ENCODE measurements at places on chromosomes 7 and 10.

GRCh38 chr10:49736564-49737113 is 25.5 kb downstream of the OGDHL start:
- DNase-seq, result peak; percentile 27

DNA sequence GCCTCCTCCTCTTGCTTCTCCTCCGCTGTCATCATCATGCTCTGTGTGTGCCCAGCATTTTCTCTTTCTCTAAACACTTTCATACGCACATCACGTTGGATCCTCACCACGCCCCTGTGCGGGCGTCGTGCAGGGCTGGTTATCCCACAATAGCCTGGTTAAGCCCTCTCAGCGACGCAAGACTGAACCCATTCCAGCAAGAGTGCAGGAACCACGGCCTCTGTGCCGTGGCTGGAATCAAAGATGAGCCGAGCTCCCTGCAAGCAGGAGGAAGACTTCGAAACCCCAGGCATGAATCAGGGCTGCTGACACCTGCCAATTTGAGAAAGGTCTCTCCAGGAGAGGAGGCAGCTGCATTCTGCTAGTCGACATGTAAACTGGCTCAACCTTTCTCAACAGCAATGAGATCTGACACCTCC is 74.8 kb upstream of the FOXK1 start:
- no peak for DNase-seq

DNA sequence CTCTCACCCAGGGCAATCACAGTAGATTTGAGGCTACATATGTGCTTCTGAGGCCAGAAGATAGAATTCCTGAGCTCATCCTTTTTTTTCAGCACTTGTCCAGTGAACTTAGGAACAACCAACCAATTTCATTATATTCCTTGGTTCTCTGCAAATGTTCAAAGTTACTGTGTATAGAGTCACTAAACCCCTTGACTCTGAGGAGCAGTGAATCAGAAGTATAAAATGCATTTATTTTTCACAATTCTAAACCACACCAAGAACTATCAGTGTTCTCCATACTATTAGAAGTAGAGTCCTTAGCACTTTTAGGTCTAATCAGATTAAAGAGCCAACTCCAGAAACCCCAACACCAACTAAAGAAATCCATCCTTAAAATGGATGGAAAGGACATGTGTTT is 19.6 kb upstream of the PAPSS2 start:
- no peak for DNase-seq

- no peak for DNase-seq
Measured at GRCh38 chr7:1099154-1099542, 11.2 kb downstream of the GPER1 start.

- no peak for DNase-seq
Measured at GRCh38 chr7:30750683-30751650, 968 bp upstream of the INMT start.

GRCh38 chr10:115998301-115998700 is 274.7 kb downstream of the GFRA1 start:
- no peak for DNase-seq

DNA sequence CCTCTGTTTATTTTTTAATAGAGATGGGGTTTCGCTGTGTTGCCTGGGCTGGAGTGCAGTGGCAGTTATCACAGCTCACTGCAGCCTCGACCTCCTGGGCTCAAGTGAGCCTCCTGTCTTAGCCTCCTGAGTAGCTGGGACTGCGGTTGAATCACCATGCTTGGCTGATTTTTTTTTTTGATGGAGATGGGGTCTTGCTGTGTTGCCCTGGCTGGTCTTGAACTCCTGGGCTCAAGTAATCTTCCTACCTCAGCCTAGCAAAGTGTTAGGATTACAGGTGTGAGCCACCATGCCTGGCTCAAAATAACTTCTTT is 8.1 kb downstream of the DYNC2I1 start:
- DNase-seq, result no peak

GRCh38 chr10:88062798-88063472 is 199.5 kb downstream of the PTEN start:
- no peak for DNase-seq

DNA sequence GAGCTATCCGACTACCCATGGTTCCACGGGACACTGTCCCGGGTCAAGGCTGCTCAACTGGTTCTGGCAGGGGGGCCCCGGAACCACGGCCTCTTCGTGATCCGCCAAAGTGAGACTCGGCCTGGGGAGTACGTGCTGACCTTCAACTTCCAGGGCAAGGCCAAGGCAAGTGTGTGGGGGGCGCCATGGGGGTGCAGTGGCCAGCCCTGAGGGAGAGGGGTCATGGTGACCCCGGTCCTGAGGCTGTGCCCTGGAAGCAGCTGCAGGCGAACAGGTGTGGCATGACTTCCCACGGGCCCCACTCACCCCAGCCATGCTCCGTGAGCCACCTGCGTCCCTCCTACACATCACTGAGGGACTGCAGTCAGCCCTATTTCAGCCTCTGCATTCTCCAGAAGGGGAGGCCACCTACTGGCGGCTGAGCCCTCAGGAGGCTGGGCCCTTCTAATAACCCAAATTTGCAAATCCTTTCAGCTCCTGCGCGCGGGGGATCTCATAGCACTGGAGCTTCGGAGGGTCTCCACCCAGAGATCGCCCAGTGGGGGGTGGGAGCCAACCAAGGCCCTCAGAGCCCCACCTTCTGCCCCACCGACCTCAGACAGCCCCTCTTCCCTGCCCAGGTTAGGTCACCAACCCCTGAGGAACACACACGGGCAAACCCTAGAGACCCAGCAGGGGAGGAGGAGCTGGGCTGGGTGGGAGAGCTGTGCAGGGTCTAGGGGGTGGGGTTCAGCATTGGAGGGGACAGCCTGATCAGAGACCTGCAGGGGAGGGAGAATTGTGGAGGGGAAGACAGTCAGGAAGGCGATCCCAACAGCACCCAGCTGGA is 30.8 kb downstream of the SH2B2 start:
- DNase-seq, result no peak

GRCh38 chr10:96473866-96474265 is 39.9 kb downstream of the TLL2 start:
- no peak for DNase-seq

- DNase-seq, result no peak
Measured at GRCh38 chr7:19589446-19589845, 119.4 kb downstream of the POLR1F start.

- DNase-seq, result no peak
Measured at GRCh38 chr10:91164520-91165065, 55.9 kb upstream of the PCGF5 start.

DNA sequence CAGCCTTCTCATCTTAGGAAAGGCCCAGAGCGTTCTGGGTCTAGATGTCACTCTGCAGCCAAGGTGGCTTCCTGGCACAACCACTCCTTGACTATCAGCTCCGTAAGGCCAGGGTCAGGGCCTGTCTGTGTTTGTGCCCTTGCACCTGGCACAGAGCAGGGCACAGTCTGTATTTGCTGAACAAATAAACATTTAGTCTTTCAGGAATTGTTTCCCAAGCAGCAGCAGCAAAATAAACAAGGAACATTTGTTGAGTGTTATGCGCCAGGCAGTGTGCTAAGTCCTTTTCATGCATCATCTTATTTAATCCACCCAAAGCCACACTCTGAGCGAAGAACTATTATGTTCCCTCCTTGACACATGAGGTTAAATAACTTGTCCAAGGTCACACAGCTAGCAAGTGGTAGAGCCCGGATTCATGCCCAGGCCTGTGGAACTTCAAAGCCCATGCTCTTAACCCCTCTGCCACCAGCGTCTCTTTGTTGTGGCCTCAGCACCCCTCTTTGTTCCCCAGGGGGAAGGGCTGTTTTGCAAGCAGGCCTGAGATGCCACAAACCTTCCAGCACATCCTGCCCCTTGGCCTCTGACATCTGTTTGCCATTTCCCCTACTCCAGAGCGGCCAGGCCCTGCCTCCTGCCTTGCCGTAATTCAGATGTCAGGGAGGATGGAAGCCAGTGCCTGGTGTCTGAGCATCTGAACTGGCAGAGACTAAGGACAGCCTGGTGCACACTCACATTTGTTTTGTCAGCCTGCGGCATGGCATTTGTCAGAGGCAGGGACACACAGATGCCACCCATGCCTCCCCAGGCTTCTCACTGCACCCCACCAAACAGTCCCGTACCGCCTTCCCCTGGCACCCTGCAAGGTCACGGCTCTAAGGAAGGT is 325.8 kb upstream of the ZMIZ1 start:
- DNase-seq, result no peak

DNA sequence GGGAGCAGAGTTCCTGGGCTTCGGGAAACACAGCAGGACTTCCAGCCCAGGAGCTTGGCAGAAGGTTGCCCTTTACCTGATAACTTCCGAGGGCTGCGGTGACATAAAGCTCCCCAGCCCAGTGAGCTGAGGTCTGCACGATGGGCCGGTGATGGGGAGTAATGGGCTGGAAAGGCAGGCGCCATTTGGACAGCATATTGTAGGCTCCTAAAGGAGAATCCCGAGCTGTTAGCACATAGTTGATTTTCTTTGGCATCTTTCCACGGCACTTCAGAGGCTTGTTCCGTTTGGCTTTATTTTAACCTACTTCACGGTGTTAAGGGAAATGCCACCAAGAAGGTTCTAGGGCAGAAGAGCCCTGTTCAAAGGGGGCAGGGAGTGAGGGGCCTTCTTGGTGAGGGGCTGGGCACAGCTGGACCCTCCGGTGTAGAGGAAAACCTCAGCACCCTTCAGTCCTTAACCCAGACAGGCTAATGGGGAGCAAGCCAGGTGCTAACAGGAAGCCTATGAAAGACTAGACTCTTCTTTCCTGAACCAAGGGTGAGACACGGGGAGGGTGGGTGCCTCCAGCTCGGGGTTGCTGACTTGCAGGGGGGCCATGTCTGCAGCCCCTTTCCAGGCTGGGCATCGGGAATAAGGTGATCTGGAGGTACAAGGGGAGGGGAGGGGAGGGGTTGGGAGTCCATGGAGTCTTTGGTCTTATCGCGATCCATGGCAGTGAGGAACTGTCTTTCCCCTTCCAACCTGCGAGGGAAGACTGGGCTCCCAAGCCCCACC is 347.7 kb downstream of the GLRX3 start:
- no peak for DNase-seq

DNA sequence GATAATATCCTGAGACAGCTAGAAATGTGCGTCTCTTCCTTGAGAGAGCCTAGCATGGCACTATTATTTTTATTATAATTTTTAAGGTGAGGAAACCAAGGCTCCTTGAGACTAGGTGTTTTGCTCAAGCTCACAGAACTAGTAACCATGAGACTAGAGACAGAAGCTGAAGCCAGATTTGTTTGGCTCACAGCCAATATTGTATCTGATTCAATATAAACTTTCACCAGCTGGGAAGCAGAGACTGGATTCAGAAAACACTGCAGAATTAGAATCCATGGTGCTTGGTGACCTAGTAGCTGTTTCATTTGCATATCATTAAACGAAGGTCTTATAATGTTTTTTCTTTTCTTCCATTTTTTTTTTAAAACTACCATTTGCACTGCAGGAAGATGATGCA is 64.4 kb downstream of the DNAJB9 start:
- no peak for DNase-seq

DNA sequence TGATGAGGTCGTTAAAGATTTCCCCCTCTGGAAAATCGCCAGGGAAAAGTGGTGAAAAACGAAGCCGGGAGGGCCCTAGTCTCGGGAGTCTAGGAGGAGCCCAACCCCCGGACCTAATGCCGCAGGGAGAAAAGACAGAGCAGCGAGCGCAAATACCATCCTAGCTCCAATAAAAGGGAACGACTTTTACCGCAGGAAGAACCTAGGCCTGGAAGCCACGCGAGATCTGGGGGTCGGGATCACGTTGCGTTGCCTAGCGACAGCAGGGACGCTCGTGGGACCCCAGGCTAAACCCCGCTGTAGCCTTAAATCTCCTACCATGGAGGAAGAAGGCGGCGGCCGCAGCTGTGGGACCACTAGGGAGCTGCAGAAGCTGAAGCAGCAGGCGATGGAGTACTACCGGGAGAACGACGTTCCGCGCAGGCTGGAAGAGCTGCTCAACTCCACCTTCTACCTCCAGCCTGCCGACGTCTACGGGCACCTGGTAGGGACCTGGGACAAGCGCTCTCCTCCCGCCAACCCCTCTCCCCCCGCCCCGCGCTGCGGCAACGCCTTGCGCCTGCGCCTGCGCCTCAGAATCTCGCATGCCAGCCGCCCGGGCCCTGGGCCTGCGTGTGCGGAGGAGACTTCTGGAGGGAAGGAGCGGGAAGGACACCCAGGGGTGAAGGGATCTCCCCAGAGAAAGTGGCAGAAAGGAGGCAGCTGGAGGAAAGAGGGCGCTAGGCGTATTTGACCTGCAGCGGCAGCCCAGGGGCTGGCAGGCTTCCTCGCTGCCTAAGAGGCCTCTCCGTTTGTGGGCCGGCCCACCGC is at the start of gene ENO4:
TSS of gene ENO4 (plus strand) at position 252 of the 810 bp plus-strand sequence. CDS start at position 320, 68 bp downstream.
- peak; percentile 71 for DNase-seq

- no peak for DNase-seq
Measured at GRCh38 chr7:122689346-122690109, 9.4 kb downstream of the RNF133 start.

- DNase-seq, result no peak
Measured at GRCh38 chr10:7857262-7857661, 39.0 kb downstream of the TAF3 start.

DNA sequence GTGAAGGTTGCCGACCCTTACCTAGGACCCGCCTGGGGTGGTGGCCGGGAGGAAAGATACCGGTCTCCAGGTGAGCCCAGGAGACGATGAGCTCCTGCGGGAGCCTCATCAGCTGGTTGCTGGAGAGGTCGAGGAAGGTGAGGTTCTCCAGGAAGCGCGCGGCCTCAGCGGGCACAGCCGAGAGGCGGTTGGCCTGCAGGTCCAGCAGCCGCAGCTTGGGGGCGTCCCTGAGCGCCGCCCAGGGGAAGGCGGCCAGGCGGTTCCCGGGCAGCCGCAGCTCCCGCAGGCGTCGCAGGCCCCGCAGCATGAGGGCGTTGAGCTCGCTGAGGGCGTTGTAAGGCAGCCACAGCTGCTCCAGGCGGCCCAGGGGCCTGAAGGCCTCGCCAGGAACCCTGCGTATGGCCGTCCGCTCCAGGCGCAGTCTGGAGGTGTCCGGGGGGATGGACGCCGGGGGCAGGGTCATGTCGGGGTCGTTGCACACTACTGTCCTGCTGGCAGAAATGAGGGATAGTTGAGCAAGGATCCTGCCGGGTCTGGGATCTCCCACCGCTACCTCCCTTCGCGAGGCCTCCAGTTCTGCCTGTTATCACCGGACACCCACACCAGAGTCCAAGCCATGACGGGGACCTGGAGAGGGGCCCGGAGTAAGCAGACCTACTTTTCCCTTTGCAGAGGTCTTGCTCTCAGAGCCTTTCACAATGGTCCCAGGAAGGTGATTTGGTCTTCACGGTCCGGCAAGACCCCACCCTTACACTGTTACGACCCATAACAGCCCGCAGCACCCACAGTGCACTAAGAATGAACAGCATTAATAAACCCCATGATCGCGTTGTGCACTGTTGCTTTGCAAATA is 3.9 kb downstream of the LRIT1 start:
- no peak for DNase-seq

DNA sequence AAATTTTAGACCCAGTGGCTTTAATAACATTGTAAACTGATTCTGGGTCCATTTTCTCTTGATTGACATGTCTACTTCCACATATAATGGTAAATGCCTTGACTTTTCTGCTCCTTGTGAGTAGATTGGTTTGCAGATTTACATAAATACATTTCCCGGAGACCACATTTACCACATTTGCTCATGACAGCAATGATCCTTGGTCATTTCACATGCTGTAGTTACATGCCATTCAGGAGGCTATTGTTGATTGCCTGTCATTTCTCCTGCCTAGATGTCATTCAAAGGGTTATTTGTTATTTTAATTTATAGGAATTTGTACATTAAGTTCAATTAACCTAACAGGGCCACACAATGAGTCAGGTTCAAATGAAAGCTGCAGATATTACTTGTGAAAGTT is 280.5 kb downstream of the CNTNAP2 start:
- DNase-seq, result no peak

GRCh38 chr10:121036431-121036830 is 185.3 kb downstream of the WDR11 start:
- DNase-seq, result no peak

- no peak for DNase-seq
Measured at GRCh38 chr7:157412021-157412443, 75.2 kb downstream of the DNAJB6 start.

- DNase-seq, result no peak
Measured at GRCh38 chr7:128035712-128036111, 4.5 kb upstream of the LRRC4 start.

Data from GM13976 (cell line).